ENCODE measurements at places on chromosomes 11 and 22.

DNA sequence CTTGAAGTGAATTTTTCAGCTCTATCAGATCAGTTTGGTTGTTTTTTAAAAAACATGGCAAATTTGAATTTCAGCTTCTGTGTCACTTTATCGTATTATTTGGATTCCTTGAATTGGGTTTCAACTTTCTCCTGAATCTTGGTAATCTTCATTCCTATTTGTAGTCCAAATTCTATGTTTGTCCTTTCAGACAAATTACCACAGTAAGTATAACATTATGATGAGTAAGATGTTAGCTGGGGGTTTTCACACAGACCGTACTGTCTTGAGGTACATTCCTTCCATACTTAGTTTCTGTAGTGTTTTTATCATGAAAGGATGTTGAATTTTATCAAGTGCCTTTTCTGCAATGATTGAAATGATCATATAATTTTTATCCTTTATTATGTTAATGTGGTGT is 28.0 kb downstream of the OR5B17 start:
- no peak for DNase-seq

GRCh38 chr11:48005136-48005535 is 24.8 kb downstream of the PTPRJ start:
- DNase-seq, result no peak

GRCh38 chr11:77619576-77620198 is 17.9 kb downstream of the CLNS1A start:
- DNase-seq, result no peak

DNA sequence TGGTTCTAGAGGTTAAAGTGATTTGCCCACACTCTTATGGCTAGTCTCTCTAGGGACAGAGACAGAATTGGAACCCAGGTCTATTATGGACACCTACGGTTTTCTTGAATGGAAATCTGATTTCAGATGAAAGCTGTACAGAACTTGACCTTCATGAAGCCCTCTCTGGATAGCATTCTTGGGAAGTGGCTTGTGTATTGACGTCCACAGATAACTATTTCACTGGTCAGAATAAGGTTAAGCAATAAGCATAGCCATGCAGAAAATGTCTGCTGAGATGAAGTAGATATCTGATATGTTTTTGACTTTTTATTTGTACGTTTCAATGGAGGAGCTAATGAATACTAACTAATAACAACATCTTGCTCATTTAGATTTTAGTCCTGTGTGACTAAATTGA is 1.1 kb downstream of the TLCD5 start:
- DNase-seq, result no peak

- DNase-seq, result no peak
These were observed 274.7 kb downstream of the MN1 start for GRCh38 chr22:27526901-27527300.

GRCh38 chr11:96228473-96228891 is 114.5 kb downstream of the MAML2 start:
- DNase-seq, result no peak

DNA sequence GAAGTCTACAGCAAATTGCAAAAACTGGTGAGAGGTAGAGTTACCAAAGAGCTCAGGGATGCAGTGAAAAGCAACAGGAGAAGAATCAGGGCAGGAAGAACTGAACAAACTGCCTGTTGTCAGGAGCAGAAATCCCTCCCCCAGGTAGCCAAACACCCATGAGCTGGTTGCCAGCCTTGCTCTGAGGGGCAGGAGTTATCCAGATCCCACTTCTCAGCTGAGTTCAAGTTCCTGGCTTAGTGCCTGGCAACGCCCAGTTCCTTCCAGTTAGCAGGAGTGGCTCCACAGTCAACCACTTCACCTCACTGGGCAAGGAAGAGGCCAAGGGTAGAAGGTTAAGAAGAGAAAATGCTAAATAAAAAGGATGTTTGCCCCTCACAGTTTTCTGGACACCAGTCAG is 1.9 kb upstream of the MPZL2 start:
- no peak for DNase-seq

DNA sequence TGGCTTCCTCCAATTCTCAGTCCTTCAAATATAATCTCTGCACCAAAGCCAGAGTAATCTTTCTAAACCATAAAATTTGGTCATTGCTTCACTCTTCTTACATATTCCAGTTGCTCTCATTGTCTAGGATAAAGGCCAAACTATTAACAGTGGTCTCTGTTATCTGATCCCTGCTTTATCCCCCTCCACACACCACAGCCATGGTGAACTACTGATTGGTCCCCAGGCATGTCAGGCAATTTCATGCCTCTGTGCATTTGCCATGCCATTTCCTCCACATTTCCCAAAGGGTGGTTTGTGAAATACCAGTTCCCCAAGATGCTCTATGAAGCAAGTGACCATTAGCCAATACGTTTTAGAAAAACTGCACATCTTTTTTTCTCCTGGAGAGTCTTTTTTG is 97.0 kb downstream of the FAM181B start:
- DNase-seq, result no peak

Data from GOT3 (cell line).